ENCODE measurements at places on chromosomes 2 and 18.
A peak's percentile ranks its signal among the peaks of the same experiment; 100 is the strongest.

DNA sequence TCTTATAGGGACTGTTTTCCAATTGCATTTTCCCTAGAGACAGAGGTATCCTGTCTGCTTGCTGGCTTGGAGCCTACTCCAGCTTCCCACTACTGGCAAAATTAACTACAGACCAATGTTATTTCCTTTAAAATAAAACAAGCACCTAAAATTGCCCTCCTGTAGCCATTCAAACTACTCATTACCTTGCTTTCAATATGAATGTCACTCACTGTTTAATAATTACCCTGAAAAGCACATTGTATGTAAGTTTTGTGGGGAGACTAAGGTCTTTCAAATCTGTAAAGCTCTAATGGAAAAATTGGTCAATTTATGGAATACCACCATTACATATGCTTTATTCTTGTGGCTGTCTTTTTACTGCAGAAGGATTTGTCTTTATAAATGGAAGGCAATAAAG is 87.3 kb downstream of the DOCK10 start:
- DNase-seq: no peak

- DNase-seq: no peak
Observed at GRCh38 chr2:17857021-17857420, 21.4 kb upstream of the KCNS3 start.

DNA sequence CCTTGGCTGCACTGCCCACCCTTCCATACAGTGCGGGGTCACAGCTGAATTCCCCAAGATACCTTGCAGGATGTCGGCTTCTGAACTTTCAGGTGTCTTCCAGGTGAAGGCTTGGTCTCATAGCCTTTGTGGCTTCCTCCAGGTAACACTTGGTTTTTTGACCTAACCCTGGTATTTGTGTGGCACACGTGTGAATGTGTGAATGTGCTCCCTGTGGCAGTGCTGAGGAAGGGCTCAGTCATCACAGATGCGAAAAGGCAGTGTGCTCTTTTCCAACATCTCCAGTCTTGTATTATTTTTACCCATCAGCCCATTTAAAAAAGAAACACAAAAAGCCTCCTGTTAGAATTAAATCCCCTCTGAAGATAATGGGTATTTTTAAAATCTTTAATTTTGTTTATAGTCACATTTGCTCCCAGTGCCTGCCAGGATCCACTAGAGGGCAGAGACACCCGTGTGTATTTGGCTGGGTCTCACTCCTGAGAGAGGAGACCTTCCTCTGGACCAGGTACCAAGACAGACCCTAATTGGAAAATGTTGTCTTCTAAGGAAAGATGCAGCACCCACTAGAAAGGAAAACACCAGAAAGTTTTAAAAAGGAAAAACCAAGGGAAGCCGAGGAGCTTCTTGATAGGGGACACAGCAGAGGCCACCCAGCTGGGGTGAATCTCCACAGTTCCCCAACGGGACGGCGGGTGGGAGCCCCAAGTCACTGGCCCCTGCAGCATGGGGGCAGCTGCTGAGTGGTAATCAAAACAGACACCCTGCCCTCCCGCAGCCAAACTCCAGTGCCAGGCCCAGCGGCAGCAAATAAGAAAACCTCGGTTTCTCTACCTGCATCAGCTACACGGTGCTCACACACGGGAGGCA is 27.7 kb downstream of the FAM110C start:
- DNase-seq: peak; percentile 23

GRCh38 chr2:162545254-162545653 is 201.3 kb downstream of the GCA start:
- no peak for DNase-seq

GRCh38 chr2:128237081-128237534 is 81.6 kb downstream of the HS6ST1 start:
- DNase-seq: no peak

DNA sequence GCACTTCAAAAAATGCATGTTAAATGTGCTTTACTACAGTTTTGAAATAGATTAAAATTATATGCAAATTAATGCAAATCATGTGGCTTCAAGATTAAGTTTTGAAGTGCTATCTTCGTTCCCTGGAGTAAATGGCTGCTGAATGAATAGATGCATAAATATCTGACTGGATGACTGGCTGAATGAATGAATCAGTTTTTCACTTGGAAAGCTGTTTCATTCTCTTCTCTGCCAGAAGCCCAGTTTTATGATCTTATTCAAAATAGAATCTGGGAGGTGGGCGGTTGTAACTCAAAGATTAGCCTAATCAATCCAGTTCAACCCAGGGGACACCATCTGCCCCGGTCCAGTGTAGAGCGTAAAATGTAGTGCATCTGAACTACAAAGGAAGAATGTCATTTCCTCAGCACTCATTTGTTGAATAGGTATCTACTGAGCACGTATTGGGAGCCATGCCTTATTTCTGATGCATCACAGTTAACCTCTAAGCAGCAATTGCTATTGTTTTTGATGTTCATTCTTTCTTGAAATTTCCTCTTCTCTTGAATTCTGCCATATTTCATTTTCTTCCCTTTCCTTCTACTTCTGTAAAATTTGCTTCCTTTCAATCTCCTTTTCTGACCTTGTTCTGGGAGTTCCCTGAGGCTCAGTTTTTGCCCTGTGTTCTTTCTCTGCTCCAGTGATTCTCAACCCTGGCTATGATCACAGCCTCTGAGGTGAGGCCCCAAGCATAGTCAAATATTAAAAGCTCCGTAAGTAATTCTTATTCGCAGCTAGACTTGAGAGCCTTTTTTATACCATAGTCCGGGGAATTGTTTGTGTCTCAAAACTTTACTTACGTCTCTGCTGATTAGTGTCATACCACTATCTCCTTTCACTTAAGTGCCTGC is 282.7 kb downstream of the PARD3B start:
- no peak for DNase-seq

GRCh38 chr18:76493213-76494161 is 1.6 kb downstream of the ZNF516 start:
- peak; percentile 78 for DNase-seq

DNA sequence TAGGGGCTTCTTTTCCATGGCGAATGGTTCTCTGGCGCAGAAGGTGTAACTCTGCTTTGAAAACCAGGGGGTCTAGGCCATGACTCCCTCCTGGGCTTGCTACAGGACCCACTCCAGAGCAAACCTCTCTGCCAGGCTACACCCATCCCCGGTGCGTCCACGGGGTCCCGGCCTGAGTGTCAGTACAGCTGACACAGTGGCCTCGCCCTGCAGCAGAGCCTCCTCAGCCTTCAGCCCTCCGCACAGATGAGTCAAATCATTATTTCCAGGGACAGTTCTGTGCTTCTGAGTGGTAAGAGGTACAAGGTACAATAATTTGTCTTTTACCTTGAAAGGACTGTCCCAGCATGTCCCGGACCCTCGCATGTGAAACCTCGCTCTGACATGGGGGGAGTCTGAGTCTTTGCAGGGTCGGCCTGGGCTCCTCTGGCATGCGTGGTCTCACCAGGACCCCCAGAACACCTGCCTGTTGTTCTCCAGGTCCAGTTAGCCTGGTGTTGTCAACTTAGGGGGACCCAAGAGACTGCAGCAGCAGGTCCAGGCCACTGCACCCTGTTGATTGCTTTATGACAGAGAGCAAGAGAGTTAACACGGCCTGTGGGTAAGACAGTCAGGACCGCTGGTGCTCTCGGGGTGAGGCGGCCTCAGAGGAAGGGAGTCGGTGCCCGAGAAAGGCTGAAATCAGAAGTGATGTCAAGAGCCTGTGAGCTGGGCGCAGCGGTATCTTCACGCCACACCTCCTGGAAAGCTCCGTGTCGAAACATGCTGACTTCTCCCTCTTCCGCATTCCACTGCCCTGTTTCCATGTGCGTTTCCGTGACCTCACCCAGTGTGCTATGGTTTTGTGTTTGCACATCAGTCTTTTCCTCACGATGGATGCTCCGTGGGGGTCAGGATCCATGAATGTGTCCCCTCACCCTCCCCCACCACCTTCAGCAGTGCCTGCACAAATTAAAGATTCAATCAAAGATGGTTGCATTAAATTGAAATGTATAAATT is 340.1 kb downstream of the EIPR1 start:
- no peak for DNase-seq

Measured in NAMALWA (cell line).